ENCODE measurements at places on chromosomes 12 and 14.

DNA sequence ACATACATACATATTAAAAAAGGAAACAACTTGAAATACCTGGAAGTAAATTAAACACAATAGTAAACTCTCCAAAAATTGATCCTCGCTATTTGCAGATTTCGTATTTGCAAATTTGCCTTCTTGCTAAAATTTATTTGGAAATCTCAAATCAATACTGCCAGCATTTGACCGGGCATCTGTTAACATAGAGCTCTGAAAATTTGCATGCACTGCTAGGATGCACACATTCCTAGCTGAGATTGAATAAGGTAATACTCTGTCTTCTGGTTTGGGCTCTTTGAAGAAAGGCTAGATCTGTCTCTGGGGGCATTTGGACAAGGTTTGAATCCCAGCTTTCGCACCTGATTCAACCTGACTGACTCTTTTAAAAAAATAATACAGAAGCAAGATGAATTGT, 729.1 kb upstream of the MGAT4C start:
- no peak for DNase-seq

- DNase-seq = no peak
Observed at GRCh38 chr12:77485961-77486854, 344.5 kb upstream of the NAV3 start.

DNA sequence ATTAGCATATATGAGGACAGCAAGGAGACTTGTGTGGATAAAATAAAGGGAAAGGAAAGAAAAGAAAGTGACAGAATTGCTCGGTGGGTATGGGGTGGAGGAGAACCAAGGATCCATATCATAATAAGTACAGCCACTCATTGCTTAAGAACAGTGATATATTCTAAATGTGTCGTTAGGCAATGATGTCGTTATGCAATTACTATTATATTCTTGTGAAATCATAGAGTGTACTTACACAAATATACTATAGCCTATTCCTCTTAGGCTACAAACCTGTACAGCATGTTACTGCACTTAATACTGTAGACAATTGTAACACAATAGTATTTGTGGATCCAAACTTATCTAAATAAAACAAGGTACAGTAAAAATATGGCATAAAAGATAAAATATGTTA, 271.1 kb downstream of the CCER1 start:
- no peak for DNase-seq

GRCh38 chr14:70702161-70702560, 60.4 kb downstream of the TTC9 start:
- DNase-seq = no peak

- DNase-seq = no peak
Observed at GRCh38 chr12:109822951-109823411, 10.2 kb downstream of the TRPV4 start.

- DNase-seq = no peak
Observed at GRCh38 chr14:50319721-50320120, 7.6 kb downstream of the DMAC2L start.
